ENCODE measurements at places on chromosomes 4 and X.

DNA sequence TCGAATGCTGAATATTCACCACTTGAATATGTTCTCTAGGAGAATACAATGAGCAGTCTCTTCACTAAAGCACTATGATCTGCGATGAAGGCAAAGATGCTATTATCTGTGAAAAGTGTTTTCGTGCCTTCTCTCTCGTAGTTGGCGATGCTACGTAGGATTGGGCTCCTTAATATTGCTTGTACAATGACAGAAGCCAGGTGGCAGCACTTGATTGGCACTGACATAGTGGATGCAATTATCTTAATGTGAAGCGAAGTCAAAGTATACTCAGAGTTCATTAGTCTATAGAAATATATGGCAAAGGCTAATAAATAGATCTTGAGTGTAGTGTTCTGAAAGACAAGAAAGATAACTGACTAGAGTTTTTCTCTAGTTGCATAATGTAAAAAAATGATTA, 1135.7 kb upstream of the AGA start:
- peak; percentile 9 for DNase-seq

GRCh38 chr4:101018836-101019235, 328.5 kb downstream of the PPP3CA start:
- no peak for DNase-seq

- peak; percentile 73 for DNase-seq
These were observed 164.9 kb downstream of the DHX15 start for GRCh38 chr4:24419181-24420034.

DNA sequence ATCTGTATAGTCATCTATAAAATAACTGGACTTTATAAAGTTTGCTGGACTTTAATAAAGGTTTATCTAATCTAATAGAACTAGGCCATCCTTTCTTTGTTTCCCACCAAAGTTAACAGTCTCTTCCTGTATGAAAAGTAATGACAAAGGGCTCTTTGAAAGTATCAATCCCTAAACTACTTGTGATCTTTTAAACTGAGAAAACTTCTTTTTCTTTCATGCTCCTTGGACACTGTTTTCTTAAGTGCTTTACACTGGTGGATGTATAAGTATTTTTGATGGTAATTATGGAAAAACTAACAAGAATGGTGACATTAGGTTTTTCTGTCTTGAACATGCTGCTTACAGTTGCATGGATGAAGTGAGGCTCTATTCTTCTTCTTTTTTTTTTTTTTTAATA, 2.4 kb upstream of the ZFX start:
- no peak for DNase-seq

DNA sequence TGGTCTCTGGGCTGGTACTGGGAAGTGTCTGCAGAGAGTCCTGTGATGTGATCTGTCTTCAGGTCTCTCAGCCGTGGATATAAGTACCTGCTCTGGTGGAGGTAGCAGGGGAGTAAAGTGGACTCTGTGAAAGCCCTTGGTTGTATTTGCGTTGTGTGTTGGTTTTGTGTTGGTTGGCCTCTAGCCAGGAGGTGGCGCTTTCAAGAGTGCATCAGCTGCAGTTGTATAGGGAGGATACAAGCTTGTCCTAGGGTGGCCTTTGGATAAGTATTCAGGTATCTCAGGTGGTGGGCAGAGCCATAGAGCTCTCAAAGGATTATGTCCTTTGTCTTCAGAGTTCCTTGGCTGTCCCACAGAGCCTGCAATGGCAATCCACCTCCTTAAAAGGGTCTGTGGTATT, 111.6 kb downstream of the MAGEB17 start:
- DNase-seq: no peak

GRCh38 chrX:84240848-84241565, 53.0 kb upstream of the RPS6KA6 start:
- DNase-seq: no peak

DNA sequence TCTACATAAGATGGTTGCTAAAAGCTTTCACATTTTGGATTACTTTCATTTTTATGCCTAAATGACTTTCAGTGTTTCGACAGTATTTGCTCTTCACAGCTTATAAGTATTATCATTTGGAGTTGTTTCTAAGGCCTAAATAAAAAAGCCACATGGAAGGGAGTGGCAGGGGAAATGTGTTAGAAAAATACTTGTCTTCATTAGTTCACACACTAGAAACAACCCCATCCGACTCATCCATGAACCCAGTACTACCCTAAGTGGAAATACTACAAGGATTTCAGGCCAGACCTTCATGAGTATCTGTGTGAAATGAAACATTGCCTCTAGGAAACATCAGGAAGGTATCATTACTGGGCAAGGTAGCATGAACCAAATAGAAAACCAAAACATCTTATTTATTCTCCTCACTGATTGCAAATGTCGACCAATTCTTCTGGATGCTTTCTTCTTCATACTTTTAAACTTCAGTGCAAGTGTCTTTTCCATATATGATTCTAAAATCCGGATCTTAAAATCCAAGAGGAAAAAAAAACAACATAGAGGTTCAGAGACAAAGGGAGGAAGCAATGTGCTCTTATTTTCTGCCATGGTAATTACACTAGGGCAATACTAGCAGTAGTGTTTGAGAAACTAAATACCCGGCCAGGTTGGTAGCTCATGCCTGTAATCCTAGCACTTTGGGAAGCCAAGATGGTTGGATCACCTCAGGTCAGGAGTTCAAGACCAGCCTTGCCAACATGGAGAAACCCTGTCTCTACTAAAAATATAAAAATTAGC, 349.4 kb downstream of the ARHGAP24 start:
- DNase-seq: no peak

GRCh38 chr4:2771264-2771663, 15.1 kb upstream of the TNIP2 start:
- DNase-seq: no peak

Data from NCI-H460 (cell line).